ENCODE measurements at places on chromosomes 1 and 21.
A peak's percentile ranks its signal among the peaks of the same experiment; 100 is the strongest.

DNA sequence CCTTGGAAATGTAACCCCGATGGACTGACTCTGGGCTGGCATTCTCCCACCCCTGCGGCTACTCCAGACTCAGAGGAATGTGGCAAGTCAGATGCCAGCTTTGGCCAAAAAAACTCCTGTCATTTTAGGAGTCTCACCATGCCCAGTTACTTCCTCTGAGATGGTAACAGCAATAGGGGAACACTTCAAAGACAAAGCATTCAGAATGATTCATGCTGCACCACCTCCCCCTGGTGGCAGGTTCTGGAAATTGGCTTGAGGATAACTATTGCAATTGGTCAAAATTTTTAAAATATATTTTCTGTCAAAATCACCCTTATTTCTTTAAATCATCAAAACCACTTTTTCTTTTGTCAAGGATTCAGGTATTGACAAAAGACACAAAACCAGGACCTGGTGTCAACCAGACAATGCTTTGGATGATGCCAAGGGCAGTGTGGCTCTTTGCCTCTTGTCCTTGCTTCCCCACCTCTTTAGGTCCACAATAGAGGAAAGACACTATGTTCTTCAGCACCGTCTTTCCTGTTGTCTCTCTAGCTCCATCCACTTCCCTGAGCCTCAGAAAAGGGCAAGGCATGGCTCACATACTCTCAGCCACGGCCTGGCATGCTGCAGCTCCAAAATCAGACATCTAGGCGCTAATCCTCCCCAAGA, 9.9 kb upstream of the CDCA8 start:
- DNase-seq: peak; percentile 46

- DNase-seq: no peak
Measured at GRCh38 chr1:1020415-1021009, 592 bp downstream of the AGRN start.

DNA sequence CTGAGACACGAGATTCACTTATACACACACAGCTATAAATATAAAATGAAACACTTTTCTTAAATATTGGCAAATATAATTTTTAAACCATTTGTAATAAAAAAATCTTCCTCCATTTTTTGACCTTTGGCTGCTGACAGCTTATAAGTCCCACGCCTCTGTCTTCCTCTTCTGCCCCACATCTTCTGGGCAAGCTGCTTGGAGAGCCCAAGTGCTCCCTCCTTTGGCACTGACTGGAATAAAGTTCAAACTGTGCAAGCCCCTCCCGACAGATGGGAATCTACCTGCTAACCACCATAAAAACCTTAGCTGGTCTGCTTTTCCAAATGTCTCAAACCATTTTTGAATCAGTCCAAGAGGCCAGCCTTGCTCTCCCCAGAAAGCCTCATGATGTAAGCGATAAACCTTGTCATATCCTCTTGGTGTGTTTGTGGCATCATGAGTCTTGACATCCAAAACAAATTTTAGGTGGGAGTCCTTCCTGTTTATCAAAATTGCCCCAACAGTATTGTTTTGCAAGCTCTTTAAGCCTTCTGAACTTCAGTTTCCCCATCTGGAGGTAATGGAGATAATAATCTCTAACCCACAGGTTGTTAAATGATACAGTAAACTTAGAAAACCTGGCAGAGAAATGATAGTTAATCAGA, 99.8 kb downstream of the SNX7 start:
- peak; percentile 7 for DNase-seq

DNA sequence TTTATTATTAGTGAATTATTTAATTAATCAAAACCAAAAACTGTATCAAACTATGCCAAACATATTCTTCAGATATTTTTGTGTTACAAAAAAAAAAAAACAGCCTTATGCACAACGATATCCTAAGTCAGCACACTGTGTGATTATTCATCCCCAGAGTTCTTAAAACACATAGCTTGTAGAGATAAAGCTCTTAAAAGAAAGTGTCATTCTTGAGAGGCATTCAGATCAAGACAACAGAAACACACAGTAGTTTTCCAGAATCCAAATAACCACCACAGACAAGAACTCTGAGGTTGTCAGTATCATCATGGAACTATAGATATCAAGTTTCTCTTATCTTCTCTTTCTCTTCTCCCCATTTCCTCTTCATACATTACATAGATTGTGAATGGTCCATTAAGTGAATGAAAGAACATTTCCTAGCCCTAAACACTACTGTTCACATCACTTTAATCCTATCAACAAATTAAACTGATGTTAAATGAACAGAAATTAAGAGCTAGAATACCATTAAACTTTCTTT, 13.5 kb downstream of the ZZZ3 start:
- DNase-seq: no peak

DNA sequence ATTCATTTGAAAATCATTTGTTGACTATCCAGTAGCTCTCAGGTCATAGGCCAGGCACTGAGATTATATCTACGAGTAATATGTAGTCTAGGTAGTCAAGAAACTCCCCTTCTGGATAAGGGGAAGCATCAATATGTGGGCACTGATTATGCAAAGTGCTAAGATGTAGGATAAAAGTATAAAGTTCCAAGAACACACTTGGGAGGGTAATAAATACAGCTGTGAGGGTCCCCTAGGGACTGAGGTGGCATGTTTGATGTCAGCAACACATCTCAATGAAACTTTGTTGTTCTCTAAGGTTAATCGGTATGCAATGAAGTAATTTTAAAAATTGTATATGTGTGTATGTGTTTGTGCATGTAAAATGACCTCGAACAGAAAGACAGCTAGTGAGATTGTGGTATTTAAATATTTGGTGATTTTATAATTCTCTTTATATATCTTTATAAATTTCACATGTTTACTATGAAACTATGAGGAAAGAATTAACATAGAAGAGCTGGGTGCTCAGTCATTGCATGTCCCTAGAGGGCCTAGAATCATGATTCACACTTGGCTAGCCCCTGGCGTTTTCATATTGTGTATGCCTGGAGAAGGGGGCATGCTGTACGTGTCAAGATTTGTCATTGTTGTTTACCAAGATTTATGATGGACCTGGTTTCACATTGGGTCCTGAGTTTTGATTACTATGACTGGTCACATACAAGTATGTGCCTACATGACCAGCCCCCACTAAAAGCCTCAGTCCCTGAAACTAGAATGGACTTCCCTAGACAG, 140.1 kb upstream of the DUSP10 start:
- DNase-seq: no peak

- peak; percentile 70 for DNase-seq
Measured at GRCh38 chr1:204746838-204747442, 61.4 kb upstream of the LRRN2 start.

- DNase-seq: peak; percentile 60
Measured at GRCh38 chr1:48688102-48688760, 88.5 kb downstream of the BEND5 start.

DNA sequence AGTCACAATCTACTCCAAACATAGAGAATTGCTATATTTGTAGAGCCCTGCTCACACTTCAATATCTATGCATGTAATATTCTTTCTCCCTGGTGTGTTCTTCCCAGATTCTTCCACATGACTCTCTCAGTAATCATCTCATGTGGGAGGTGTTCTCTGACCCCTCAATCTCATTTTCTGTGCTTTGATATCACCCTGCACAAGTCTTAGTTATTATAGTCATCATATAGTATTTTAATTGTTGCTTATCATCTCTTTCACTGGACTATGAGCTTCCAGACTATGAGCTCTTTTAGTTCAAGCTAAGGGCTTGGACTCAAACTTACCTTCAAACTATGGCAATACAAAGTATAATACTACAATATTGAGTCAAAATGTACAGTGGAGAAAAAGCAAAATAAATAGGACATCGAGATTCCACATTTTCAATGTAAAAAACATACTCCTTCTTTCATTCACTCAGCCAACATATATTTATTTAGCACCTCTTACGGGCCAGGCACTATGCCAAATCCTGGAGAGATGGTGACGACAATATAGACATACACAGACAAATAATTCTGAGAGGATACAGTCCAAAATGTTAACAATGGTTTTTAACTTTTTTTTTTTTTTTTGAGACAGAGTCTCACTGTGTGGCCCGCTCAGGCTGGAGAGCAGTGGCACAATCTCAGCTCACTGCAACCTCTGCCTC, 12.7 kb downstream of the TESK2 start:
- DNase-seq: no peak

GRCh38 chr21:30340714-30341573, 3.5 kb upstream of the KRTAP27-1 start:
- peak; percentile 32 for DNase-seq

DNA sequence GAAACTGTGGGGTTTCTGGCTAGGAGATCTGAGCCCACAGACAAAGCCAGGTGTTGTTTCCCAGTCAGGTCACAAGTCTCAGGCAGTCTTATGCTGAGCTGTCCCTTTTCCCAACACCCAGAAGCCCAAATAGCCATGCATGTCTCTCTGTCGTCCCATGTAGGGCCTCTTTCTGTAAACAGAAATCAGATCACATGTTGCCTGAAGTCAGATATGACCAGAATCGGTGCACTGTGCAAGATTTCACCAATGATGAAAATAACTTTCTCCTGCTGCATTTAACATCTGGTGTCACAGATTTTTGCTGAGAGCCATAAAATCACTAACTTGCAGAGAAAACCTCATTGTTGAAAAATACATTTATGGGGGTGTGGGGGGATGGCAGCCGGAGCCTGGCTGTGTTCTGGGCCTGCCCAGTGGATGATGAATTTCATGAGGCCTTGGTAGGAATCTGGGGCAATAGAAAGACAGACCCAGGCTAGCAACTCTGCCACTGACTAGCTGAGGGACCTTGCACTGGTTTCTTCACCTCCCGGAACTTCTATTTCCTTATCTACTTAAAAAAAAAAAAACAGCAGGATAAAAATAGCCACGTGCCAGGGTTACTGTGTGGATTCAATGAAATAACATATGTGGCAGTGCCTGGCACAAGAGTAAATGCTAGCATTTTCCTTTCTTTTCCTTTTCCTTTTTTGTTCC, 158.8 kb upstream of the NFIA start:
- DNase-seq: no peak

DNA sequence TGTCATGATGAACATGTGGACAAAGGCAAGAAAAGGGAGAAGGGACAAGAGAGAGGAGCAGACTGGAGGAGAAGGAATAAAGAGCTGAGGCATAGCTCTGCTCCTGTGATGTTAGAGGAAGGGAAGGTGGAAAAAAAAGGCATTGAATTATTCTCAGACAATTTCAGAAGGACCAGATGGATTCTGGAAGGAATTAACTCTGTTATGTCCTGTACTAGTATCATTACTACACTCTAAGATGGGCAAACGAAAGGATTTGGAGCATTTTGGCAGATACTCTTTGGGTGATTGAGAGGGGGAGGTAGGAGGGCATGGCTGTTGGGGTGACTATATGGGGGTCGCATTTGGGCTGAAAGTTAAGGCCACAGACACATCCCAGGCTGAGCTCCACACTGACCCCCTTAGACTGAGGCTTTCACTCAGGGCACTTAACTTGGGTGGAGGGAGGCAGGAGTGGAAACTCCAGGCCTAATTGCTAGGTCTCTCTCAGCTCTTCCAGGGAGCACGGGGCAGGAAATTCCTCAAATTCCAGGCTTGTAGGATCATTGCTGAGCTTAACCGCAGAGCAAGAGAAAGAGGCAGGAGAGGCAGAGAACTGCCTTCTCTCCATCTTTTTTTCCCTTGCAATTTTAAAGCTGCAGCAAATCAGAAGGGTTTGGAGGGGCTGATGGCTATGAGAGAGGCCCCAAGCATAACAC, 25.9 kb downstream of the KIRREL1 start:
- DNase-seq: no peak

DNA sequence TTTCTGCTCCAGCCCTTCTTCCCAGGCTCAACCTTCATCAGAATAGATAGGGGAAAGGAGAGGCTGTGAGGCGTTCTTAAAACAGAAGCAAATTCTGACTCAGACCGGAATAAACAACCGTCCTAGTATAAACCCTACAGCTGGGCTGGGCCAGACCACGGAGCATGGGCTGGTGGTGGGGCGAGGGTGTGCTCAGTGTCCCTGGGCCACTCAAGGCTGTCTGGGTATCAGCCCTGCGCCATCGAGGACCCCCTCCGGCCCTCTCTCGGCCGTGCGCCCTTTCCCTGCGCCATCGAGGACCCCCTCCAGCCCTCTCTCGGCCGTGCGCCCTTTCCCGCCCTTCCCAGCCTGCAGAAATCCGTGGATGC, 36.0 kb downstream of the CAPN2 start:
- no peak for DNase-seq

DNA sequence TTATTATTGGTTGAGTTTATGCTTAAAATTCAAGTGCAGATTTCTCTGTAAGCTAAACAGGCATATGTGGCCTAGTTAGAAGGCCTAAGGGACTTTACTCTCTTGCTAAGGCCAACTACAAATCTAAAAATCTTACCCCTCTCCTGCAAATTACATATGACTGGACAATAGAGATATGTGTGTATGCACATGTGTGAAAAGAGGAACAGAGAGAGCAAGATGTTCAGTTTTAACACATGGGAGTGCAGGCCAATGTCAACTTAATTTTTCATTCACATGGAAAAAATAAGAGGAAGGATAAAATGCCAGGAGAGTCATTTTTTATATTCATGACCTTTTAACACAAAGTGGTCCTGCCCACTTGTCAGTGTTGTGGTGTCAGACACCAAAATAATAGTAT, 8.5 kb downstream of the OR10K2 start:
- no peak for DNase-seq

Measured in SK-N-DZ (cell line).